GM12891 (cell line): ENCODE measurements at places on chromosomes 1 and 21.

- no peak for DNase-seq
Observed at GRCh38 chr1:44405031-44405797, at the start of gene RNF220. RNF220 (plus strand) TSS chr1:44405255.

GRCh38 chr21:33491373-33492102 is at the start of gene DNAJC28:
DNAJC28 (minus strand) TSS chr21:33491716; CDS start chr21:33489393, 2,323 bp downstream.
- peak; percentile 92 for DNase-seq

- no peak for DNase-seq
Observed at GRCh38 chr1:164163289-164163849, 395.6 kb upstream of the PBX1 start.

GRCh38 chr1:228917755-228918154 is 182.5 kb downstream of the RHOU start:
- DNase-seq, result no peak

DNA sequence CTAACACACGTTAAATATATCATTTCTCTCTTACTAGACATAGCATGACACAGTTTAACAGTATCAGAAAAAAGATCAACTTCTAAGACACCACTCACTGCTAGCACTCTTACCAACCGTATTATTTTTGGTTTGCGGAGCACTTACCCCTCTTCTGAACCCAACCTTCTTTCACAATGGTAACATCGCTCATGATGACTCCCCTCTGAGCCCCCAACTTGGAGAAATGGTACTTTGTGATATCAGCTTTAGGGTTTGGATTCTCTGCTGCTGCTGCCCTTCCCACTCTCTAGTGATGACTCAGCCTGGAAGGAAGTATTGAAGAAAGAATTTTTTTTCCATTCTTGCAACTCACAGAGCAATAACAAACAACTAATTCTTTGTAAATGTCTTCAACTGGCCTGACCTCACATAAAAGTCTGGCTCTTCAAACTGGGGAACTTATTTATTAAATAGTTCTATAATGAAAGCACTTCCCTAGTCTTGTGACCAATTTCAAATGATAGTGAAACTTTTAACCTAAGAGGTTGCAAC is 7.0 kb downstream of the AKT3 start:
- no peak for DNase-seq

DNA sequence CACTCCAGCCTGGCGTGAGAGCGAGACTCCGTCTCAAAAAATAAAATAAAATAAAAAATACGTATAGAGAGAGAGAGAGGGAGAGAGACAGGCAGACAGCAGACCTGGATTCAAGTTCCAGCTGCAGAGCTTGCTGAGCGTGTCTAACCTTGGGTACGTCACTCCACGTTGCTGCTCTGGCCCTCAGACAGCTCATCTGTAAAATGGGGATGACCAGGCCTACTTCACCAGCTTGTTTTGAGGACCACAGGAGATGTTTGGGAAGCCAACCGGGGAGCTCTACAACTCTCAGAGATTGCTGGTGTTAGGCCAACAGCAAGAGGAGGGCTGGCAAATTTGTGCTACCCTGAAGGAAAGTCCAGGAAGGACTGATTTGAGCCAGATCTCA is 499 bp upstream of the TRAF5 start:
- DNase-seq, result no peak

DNA sequence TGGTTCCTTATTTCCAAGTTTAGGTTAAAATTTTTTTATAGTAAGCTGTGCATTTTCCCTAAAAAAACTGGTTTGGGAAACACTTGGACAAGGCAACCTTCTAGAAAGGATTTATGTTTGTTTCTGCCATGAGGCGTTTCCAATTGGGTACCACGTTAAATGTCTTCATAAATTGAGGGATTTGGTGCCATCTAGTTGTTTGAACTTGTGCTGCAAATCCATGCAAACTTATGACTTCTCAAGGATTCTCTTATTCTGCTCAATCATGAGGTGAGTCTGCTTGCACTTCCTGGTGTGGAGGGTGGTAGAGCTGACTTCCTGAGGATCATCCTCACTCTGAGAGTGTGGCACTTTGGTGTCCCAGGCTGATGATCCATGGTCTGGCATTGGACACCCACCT is 123.3 kb downstream of the PCNX2 start:
- DNase-seq, result no peak

- no peak for DNase-seq
Observed at GRCh38 chr1:6459850-6460265, 6.1 kb downstream of the TNFRSF25 start.

DNA sequence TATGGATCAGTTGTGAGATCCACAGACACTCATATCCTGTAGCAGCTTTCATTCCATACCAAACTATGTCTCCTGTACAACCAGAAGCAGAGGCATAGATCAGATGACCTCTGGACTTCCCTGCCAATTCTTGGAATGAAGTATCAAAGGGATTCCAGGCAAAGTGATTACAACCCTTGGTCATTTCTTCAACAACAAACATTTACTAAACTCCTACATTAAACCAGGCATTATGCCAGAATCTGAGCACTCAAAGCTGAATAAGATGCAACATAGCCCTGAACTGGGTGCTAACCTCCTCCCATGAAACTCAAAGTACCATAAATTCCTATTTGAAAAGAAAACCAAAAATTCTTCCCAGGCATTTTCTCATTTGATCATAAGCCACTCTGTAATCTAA is 121.2 kb upstream of the SGIP1 start:
- no peak for DNase-seq

GRCh38 chr1:78054972-78055371 is 9.2 kb downstream of the GIPC2 start:
- no peak for DNase-seq

DNA sequence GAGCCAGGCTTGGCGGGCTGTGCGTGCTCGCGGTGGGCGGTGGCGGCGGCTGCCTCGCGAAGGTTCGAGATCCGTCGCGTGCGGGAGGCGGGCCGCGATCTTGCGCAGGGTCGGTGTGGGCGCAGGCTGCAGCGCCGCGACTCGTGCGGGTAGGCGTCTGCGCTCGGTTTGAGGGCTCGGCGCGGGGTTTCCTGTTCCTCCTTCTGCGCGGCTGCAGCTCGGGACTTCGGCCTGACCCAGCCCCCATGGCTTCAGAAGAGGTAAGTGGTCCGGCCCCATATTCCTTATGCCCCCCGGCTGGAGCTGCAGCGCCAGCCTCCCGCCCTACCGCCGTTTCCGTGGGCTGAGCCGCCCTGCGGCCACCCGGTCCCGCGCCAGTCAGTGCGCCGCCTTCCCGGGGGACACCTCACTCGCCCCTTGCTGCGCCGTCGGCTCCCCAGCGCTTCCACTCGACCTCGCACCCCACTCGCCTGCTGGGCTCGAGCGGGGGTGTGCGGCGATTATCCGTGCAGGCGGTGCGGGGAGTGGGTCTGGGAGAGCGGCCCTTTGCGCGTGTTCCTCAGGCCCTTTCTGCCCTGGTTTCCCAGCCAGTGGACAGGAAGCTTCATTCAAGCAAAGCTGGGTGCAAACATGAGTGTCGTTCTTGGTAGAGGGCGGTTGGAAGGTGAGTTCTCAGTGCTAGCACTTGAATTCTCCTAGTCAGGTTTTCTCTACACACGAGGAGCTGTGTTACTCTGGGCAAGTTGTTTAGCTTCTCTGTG is at the start of gene CACYBP:
CACYBP (plus strand) TSS at position 12 of the 761 bp plus-strand sequence; CDS start at position 246, 234 bp downstream.
- DNase-seq, result peak; percentile 67

DNA sequence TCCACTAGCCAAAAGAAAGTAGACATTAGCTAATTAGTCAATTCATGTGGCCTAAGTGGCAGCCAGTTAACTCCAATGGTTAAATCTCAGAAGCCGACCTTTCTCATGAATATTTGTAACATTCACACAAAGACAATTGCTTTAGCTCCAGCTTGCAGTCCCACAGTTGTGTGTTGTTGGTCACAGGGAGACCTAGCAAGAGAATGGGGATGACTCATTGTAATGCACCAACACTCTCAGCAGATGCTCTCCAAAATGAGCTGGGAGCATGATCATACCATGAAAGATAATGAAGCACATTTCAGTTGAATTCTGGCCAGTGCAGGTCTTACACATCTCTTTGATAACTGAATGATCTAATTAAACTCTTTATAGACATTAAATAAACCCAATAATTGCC is 160.4 kb downstream of the HLX start:
- DNase-seq, result no peak

- DNase-seq, result no peak
Observed at GRCh38 chr21:15604413-15604812, 125.4 kb upstream of the USP25 start.

DNA sequence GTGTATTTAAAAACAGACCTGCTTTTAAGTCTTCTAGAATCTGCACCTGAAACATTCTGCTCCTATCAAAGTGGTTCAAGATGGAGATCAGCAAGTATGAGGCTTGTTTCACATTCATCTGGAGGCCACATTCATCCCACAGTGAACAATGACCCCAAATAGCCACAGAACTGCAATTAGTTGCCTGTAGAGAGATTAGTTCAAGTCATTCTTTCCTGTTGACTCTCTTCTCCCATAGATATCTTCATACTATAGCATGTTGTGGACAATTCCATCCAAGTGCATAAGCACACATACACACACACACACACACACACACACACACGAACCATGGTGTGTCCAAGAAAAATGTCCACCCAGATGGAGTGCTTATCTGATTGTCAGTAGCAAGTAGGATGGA is 101.7 kb upstream of the FGGY start:
- DNase-seq, result no peak

GRCh38 chr1:229334269-229334668 is 8.6 kb downstream of the CCSAP start:
- DNase-seq, result no peak

GRCh38 chr1:98458511-98459485 is 202.7 kb upstream of the SNX7 start:
- DNase-seq, result no peak

GRCh38 chr1:244653439-244654107 is 647 bp downstream of the DESI2 start:
- DNase-seq, result no peak

- DNase-seq, result peak; percentile 29
Observed at GRCh38 chr1:46342084-46342656, 1.6 kb downstream of the NSUN4 start.

DNA sequence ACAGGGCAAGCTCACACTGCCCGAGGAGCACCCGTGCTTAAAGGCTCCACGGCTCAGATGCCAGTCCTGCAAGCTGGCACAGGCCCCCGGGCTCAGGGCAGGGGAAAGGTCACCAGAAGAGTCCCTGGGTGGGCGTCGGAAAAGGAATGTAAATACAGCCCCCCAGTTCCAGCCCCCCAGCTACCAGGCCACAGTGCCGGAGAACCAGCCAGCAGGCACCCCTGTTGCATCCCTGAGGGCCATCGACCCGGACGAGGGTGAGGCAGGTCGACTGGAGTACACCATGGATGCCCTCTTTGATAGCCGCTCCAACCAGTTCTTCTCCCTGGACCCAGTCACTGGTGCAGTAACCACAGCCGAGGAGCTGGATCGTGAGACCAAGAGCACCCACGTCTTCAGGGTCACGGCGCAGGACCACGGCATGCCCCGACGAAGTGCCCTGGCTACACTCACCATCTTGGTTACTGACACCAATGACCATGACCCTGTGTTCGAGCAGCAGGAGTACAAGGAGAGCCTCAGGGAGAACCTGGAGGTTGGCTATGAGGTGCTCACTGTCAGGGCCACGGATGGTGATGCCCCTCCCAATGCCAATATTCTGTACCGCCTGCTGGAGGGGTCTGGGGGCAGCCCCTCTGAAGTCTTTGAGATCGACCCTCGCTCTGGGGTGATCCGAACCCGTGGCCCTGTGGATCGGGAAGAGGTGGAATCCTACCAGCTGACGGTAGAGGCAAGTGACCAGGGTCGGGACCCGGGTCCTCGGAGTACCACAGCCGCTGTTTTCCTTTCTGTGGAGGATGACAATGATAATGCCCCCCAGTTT is 1.3 kb downstream of the CELSR2 start:
- peak; percentile 15 for DNase-seq

DNA sequence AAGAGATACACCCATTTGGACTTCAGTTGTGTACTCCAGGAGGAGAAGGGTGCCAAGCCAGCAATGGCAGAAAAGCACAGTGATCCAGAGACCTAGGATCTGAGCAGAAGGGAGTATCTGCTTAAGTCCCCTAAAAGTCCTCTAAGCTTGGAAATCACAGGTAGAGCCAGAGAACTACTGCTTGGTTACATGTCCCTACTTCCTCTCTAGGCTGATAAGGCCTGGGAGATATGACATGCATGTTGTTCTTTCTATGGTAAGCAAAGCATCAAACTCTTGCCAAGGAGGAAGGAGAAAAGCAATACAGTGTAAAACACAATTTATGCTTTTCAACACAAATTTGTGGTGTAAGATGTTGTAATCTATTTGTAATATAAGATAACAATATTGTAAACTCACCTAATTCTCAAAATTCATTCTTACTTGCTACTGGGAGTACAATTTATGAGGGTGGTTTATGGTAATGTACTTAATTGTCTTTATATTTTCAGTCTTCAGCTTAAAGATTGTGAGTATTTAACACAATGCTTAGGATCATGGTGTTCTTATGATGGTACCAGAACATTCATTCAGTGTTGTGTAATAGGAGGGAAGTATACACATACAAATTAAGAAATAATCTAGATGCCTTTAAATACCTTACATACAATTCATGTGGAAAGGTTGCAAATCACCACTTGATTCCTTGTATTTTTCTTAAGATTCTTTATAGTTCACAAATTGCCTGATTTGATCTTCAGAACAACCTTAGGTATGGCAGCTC is 49.1 kb upstream of the GNG12 start:
- DNase-seq, result no peak

DNA sequence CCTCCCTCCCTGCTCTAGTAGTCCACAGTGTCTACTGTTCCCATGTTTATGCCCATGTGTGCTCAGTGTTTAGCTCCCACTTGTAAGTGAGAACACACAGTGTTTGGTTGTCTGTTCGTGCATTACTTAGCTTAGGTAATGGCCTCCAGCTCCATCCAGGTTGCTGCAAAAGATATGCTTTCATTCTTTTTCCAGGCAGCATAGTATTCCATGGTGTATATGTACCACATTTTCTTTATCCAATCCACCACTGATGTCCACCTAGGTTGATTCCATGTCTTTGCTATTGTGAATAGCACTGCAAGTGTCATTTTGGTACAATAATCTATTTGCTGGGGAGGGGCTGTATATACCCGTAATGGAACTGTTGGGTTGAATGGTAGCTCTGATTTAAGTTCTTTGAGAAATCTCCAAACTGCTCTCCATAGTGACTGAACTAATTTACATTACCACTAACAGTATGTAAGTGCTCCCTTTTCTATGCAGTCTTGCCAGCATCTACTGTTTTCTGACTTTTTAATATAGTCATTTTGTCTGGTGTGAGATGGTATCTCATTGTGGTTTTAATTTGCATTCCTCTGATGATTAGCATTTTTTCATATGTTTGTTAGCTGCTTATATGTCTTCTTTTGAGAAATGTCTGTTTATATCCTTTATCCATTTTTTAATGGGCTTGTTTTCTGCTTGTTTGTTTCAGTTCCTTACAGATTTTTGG is 191.9 kb upstream of the DMRTA2 start:
- no peak for DNase-seq

DNA sequence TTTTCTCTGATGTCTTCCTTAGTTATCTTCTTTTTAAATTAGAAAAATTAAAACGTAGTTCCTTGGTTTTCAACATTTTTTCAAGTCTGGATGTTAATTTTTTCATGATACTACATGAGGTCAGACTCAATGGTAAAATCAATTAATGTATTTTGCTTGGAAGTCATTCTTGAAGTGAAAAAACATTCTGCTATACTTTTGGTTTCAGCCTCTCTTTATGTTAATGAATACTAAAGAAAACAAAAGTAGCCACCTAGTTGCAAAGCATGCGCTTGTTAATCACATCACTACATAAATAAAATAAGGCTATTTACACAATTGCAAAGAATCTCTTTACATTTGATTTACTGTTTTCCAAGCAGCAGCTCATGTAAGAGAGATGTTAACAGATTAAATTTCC is 170.4 kb downstream of the LIPI start:
- DNase-seq, result no peak

- DNase-seq, result peak; percentile 1
Observed at GRCh38 chr1:196723325-196724185, 51.1 kb upstream of the CFHR3 start.
